CD4-positive, alpha-beta T cell (primary cell): ENCODE measurements at places on chromosomes 7 and 10. TPM values are rescaled to one million over a fixed set of nuclear protein-coding genes. Genes with fewer than 3 reads are reported as not detected.

DNA sequence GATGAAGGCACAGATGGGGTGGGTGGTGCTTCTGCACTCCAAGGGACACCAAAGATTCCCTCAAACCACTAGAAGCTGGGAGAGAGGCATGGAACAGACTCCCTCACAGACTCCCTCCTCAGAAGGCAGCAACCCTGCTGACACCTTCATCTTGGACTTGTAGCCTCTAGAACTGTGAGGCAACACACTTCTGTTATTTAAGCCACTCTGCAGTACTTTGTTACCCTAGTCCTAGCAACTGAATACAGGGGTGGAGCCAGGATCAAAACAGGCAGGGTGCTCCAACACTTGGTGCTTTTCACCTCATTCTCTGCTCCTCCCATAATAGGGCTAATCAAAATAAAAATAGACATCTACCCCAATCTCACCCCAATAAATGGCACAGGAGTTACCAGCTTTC, 2.3 kb upstream of the GSTO1 start:
- no peak for DNase-seq

DNA sequence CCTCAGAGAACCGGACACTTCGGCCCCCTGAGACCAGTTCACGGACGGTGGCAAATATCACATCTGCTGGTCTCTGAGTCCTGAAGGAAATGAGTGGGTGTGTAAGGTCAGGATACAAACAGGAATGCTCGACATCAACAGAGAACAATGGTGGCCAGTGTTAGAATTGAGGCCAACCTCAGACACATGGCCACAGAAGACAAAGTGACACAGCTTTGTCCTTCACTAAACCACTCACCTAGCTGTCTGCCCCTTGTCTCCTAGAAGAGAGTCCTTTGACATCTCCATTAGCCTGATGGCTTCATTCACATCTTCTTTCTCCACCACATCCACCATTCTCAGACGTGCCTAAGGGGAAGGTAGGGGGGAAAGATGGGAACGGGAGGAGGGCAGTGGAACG, 4.3 kb downstream of the COPS6 start:
- DNase-seq, result no peak

GRCh38 chr7:7384228-7384627, 151.4 kb downstream of the COL28A1 start:
- no peak for DNase-seq

GRCh38 chr7:51265066-51265907, 51.3 kb downstream of the COBL start:
- no peak for DNase-seq

- no peak for DNase-seq
Measured at GRCh38 chr7:103542470-103542869, 96.5 kb upstream of the SLC26A5 start.

GRCh38 chr7:150564006-150564405, 3.2 kb upstream of the GIMAP4 start:
- DNase-seq, result no peak

DNA sequence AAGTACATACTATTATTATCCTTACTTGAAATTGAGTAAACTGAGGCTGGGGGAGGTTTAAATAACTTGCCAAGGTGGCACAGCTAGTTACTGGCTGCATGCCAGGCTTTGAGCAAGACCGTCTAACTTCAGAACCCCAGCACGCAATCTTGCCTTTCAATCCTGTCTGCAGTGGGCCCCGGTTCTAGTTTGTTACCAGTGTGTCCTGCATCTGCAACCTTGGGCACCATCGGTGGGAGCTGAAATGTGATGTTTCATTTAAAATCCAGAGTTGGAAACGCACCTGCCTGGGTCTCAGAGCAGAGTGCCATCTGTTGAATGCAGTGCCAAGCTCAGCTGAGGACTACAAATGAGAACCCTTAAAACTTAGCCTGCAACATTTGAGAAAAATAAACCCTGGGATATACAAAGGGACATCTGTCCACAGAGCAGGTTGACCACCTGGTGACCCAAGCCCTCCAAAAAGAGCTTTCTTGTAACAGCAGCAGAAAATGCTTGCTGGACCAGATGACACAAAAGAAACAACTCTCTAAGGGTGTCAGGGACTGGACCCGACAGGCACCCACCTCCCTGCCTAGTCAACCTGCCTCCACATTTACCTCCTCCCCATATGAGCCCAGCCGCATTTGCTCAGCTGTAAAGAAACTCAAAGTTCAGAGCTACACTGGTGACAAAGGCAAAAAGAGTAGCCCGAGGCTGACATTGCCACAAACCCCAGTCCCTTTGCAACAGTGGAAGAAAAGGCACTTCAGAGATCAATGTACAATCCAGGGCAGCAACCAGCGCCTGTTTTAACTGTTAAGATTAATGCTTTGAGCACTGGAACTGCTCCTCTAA, 1.7 kb downstream of the SH3PXD2A start:
- DNase-seq, result no peak

- no peak for DNase-seq
Measured at GRCh38 chr10:124798781-124799180, 2.8 kb upstream of the ABRAXAS2 start.

DNA sequence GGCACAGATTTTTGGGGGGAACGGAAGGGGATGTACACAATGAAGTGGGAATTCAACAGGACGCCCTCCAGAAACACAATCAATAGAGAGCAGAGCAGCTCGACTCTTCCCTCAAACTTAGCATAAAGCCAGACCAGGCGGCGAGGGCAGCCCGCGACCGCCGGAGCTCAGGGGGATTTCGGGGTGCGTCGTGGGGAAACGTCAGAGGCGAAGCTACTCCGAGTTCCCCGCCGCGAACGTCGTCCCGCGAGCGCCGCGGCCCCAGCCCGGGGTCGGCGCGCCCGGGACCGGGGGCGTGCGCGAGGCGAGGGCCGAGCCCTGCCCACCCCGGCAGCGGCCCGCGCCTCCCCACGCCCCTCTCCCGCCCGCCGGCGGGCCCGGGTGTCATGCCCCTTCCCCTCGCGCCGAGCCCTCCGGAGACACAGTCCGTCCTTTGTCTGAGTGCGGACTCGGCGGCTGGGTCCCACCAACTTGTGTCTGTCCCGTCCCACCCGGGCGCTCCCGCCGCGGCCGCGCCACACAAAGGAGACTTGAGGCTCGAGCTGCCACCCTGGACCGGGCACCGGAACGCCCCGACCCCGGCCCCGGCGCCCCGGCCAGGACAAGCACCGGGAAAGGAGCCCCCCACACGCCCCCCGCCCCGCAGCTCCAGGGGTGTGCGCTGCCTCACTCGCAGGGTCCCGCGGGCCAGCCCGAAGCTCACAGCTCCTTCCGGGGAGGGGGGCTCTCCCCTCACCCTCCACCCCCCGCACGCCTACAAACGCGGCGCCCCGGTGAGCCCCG, 634 bp downstream of the EZH2 start:
- DNase-seq, result peak; percentile 44

- DNase-seq, result no peak
Measured at GRCh38 chr7:141074162-141074991, 513 bp downstream of the TMEM178B start.

DNA sequence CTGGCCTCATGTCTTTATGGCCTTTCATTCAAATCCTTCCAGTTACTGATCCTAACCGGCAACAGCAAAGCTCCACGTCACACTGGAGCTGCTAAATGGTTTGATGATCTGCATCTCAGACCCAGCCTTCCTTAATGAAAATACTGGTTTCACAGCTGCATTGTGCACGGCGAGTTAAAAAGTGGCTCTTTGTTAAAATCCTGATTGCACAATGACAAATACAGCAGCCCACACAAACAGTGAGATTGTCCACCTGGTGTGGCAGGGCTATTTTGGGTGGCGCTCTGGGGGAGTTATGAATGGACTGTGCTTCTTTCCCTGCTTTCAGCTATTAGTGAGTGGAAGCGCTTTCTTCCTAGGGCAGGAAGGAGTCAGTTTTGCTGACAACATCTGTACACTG, 63.4 kb upstream of the C1QL3 start:
- no peak for DNase-seq

- no peak for DNase-seq
Measured at GRCh38 chr10:33710006-33710405, 375.5 kb upstream of the NRP1 start.

- DNase-seq, result no peak
Measured at GRCh38 chr10:69876286-69876685, 74.6 kb downstream of the COL13A1 start.

DNA sequence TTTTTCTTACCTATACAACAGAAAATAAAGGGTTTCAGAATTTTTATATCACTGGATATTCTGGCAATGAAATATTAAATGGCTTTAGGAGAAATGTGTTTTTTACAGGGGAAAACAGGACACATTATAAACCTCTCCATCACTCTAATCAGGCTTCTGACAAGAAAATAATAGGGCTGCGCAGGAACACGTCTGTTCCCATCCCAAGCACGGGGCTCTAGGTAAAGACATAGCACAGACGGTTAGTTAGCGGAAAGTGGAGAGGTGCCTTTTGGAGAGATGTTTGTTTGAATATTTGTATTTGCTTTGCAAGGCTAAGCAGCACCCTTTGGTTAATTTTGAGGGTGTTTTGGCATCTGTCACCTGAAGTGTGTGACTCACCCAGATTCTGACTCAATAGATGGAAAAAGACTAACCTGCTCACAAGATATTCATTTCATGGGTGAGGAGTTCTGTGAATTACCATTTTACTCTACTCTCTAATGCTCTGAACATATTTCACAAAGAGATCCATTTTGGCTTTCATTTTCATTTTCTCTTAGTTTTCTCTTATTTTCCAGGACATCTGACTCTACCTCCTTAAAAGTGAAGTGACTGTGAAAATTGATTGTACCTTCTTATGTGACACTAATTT, 174.5 kb upstream of the AKR1E2 start:
- no peak for DNase-seq

The VAX1 gene
- total RNA-seq, result not detected

The CCDC3 gene
- total RNA-seq, result not detected

The OR6B1 gene
- not detected for total RNA-seq

The TAS2R4 gene
- total RNA-seq, result 0.16 TPM

The SFTPA1 gene
- total RNA-seq, result not detected

The PRKAR2B gene
- total RNA-seq, result 0.42 TPM

The SEMA4G gene
- 1.6 TPM for total RNA-seq
